Vagina (tissue), 2 donors: ENCODE measurements at places on chromosomes 5 and 9. TPM values are rescaled to one million over a fixed set of nuclear protein-coding genes. Genes with fewer than 3 reads are reported as not detected.

DNA sequence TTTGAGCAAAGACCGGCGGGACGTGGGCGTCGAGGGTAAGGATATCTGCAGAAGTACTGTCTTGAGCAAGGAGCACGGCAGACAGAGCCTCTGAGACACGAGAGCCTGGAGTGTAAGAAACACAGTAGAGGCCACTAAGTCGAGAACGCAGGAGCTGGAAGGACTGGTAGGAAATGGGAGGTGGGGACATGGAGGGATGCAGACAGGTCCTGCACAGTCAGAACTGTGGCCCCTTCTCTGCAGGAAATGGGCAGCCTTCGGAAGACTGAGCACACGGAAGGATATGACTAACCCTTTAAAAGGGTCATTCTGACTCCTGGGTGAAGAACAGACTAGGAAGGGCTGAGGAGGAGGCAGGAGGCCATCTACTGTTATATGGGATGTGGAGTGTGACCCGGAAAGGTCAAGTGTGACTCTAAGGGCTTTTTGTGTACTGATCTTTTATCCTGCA lies 1.4 kb upstream of the CAMSAP1 start:
- DNase-seq: no peak
- H3K27ac ChIP-seq: peak overlapping the region; percentile 65
- H3K36me3 ChIP-seq: peaks cover 22% of the 10 kb centered on the region
- peaks cover 31% of the 10 kb centered on the region for H3K4me1 ChIP-seq

- H3K36me3 ChIP-seq: no peaks in the 10 kb centered on the region
- no peaks in the 10 kb centered on the region for H3K27me3 ChIP-seq
- H3K27ac ChIP-seq: no peak overlapping the region
- H3K4me3 ChIP-seq: no peak overlapping the region
- DNase-seq: no peak
Observed at GRCh38 chr9:26677965-26678706, 214.5 kb downstream of the CAAP1 start.

DNA sequence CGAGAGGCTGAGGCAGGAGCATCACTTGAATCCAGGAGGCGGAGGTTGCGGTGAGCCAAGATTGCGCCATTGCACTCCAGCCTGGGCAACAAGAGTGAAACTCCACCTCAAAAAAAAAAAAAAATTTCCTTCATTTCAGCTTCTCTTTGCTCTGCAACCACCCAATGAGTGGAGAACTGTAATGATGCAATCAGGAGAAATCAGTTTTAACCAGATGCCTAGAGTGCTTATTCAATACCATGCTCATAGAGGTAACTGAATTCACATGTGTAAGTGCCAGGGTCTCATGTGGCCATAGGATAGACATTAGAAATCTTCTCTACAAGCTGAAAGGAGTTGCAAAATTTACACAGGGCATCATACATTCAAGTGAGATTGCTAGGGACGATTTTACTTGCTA lies 70.6 kb downstream of the HMHB1 start:
- H3K36me3 ChIP-seq: no peaks in the 10 kb centered on the region
- no peaks in the 10 kb centered on the region for H3K27me3 ChIP-seq
- no peak overlapping the region for H3K27ac ChIP-seq
- peaks cover 5% of the 10 kb centered on the region for H3K4me1 ChIP-seq

- H3K27me3 ChIP-seq: no peaks in the 10 kb centered on the region
- no peak overlapping the region for H3K27ac ChIP-seq
- no peak for DNase-seq
- no peaks in the 10 kb centered on the region for H3K36me3 ChIP-seq
- no peaks in the 10 kb centered on the region for H3K4me1 ChIP-seq
Observed at GRCh38 chr5:118857700-118858099, 130.6 kb downstream of the DTWD2 start.

GRCh38 chr5:159951834-159952233 lies 35.6 kb downstream of the ADRA1B start:
- no peaks in the 10 kb centered on the region for H3K4me1 ChIP-seq
- H3K27me3 ChIP-seq: no peaks in the 10 kb centered on the region
- H3K27ac ChIP-seq: no peak overlapping the region
- no peak for DNase-seq

DNA sequence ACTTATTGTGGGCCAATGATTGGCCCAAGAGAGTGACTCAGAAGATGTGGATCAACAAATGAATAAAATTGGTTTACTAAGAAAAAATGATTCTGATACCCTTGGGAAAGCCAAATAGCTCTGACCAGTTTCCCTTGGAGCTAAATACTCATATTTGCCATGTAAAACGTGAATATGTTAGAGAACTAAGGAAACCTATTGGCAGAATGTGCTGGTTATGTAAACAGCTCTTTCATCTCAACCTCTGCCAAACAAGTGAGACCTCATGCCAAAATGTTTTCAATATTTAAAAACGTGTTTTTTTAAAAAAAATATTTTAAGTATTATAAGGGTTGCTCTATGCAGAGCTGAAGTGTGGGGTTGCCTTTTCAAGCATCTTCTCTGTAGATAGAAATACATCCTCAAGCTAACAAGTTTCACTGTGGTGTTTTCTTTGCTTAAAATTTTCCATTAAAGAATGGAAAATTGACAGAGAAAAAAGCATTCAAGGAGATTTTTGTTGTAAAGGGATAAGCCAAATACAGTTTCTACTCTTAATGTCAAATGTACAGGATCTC lies 186.9 kb upstream of the TUT7 start:
- H3K4me1 ChIP-seq: no peaks in the 10 kb centered on the region
- no peak overlapping the region for H3K27ac ChIP-seq
- no peak for DNase-seq
- H3K27me3 ChIP-seq: no peaks in the 10 kb centered on the region
- H3K36me3 ChIP-seq: no peaks in the 10 kb centered on the region

GRCh38 chr9:4508907-4509589 lies 18.8 kb downstream of the SLC1A1 start:
- no peaks in the 10 kb centered on the region for H3K36me3 ChIP-seq
- no peak overlapping the region for H3K4me3 ChIP-seq
- no peaks in the 10 kb centered on the region for H3K27me3 ChIP-seq

- no peak for DNase-seq
- H3K27ac ChIP-seq: no peak overlapping the region
- no peak overlapping the region for H3K4me3 ChIP-seq
- H3K27me3 ChIP-seq: no peaks in the 10 kb centered on the region
Observed at GRCh38 chr9:117523531-117524153, 108.8 kb upstream of the ASTN2 start.

GRCh38 chr9:114516913-114517312 lies 11.6 kb upstream of the WHRN start:
- H3K27me3 ChIP-seq: no peaks in the 10 kb centered on the region
- H3K36me3 ChIP-seq: no peaks in the 10 kb centered on the region
- H3K4me3 ChIP-seq: no peak overlapping the region
- no peak for DNase-seq
- H3K4me1 ChIP-seq: no peaks in the 10 kb centered on the region

DNA sequence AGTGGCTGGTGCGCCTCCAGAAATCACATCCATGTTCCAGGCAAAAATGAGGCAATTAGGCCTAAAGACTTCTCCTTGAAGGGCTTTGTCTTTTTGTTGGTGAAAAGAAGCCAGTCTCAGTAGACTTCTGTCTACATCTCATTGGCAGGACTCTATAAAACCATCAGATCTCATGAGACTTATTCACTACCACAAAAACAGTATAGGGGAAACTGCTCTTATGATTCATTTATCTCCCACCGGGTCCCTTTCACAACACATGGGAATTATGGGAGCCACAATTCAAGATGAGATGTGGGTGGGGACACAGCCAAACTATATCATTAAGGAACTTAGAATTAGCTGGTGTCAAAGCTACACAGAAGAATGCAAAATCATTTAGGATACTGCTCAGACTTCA lies 77.7 kb upstream of the SNX2 start:
- no peaks in the 10 kb centered on the region for H3K27me3 ChIP-seq
- no peaks in the 10 kb centered on the region for H3K36me3 ChIP-seq
- no peak overlapping the region for H3K27ac ChIP-seq
- H3K4me3 ChIP-seq: no peak overlapping the region
- no peaks in the 10 kb centered on the region for H3K4me1 ChIP-seq

DNA sequence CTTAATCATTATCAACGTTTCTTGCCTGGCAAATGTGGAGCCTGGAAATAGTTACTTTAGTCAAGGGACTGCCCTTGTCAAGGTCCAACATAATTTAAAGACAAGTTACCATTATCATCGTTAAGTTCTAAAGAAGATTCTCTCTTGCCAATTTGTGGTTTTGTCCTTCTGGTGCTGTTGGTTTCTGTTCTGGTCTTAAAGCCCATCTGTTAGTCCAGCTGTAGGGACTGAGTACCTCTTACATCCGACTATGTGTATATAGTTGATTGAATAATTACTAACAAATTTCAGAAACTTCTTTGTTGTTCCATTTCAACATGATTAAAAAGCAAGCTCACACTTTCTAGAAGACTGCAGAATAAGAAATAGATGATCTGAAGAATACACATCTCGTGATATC lies 1854.9 kb downstream of the MAT2B start:
- H3K36me3 ChIP-seq: no peaks in the 10 kb centered on the region
- no peaks in the 10 kb centered on the region for H3K27me3 ChIP-seq
- no peak for DNase-seq

GRCh38 chr9:77883846-77884771 lies 147.5 kb downstream of the GNAQ start:
- peaks cover 34% of the 10 kb centered on the region for H3K4me1 ChIP-seq
- no peaks in the 10 kb centered on the region for H3K36me3 ChIP-seq
- DNase-seq: no peak
- no peak overlapping the region for H3K27ac ChIP-seq
- no peaks in the 10 kb centered on the region for H3K27me3 ChIP-seq

- DNase-seq: no peak
- no peak overlapping the region for H3K27ac ChIP-seq
- H3K27me3 ChIP-seq: no peaks in the 10 kb centered on the region
Observed at GRCh38 chr5:165349735-165350134, 1844.3 kb downstream of the MAT2B start.

GRCh38 chr5:150599917-150600511 lies 40.4 kb upstream of the SYNPO start:
- no peaks in the 10 kb centered on the region for H3K36me3 ChIP-seq
- DNase-seq: no peak
- H3K27ac ChIP-seq: peak overlapping the region; percentile 6
- H3K4me1 ChIP-seq: peaks cover 29% of the 10 kb centered on the region
- H3K4me3 ChIP-seq: no peak overlapping the region

DNA sequence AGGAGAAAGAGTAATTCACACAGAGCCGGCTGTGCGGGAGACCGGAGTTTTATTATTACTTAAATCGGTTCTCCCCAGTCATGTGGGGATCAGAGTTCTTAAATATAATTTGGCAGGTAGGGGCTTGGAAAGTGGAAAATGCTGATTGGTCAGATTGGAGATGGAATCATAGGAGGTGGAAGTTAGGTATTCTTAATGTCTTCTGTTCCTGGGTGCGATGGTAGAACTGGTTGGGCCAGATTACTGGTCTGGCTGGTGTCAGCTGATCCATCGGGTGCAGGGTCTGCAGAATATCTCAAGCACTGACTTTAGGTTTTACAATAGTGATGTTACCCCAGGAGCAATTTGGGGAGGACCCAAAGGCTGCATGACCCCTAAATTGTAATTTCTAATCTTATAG lies 4.6 kb upstream of the CERCAM start:
- no peaks in the 10 kb centered on the region for H3K36me3 ChIP-seq
- peaks cover 16% of the 10 kb centered on the region for H3K4me1 ChIP-seq

DNA sequence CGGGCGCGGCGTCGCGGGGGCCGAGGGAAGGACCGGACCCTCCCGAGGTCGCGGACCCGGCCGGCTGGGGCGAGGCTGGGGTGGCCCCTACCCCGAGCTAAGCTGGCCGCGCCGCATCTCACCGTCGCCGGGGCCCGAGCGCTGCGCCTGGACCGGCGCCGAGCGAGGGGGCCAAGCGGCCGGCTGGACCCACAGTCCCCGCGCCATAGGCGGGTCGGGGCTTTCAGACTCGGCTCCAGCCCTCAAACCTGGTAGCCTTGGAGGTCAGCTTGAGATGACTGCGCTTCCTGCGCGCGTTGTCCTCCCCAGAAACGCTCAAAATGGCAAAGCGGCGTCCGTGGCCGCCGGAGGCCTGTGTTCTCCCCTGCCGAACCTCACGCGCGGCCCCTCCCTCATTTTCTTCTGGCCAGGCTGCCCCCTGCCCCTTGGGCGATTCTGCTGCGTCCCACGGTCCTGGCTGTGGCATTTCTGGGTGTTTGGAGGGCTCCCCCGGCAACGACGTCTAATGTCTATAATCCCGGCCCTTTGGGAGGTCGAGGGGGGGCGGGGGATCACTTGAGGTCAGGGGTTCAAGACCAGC lies 8.7 kb upstream of the GRIN1 start:
- H3K27me3 ChIP-seq: no peaks in the 10 kb centered on the region
- peak overlapping the region; percentile 61 for H3K4me3 ChIP-seq
- peak overlapping the region; percentile 36 for H3K27ac ChIP-seq
- no peak for DNase-seq
- peaks cover 25% of the 10 kb centered on the region for H3K4me1 ChIP-seq

DNA sequence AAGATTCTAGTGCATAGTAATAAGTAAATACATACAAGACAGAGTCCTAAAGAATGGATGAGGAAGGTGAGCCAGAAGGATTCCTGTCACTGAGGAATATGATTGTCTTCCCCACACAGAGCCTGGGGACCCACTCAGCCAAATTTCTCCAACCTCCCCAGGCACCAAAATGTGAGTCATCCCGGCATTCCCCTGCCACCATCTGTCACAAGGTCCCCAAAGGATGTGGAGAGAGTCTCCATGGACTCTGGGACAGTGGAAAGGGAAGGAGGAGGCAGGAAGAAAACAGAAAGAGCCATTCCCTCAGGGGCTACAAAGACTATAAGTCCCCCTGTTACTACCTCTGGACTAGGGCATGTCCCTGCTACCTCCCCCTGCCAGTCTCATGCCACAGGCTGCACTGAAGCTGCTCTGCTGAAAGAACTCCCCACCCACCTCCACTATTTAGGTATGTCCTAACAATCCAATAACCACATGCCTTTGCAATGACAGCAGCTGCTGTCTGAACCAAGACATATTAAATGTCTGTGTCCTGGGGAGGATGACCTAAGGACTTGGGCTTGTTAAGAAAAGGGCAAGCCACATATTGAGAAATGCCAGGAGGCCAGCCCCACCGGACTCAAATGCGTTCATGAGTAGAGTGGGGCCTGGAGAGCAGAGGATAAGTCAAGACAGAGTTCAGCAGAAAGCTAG lies 10.7 kb upstream of the OR5C1 start:
- H3K36me3 ChIP-seq: no peaks in the 10 kb centered on the region
- H3K27me3 ChIP-seq: no peaks in the 10 kb centered on the region
- no peak overlapping the region for H3K27ac ChIP-seq
- H3K4me1 ChIP-seq: no peaks in the 10 kb centered on the region

The SLC6A3 gene
- 0.49 TPM for total RNA-seq

The TERT gene
- not detected for total RNA-seq

The NUTM2F gene
- not detected for total RNA-seq

The OR1L8 gene
- total RNA-seq: 0.74 TPM

The FBN2 gene
- total RNA-seq: 0.49 TPM

The GHR gene
- total RNA-seq: 16.7 TPM

The ROPN1L gene
- total RNA-seq: 4.2 TPM

The FOXI1 gene
- not detected for total RNA-seq

The WWC1 gene
- total RNA-seq: 18.7 TPM

The LECT2 gene
- total RNA-seq: not detected

The SET gene
- 137 TPM for total RNA-seq

The KIF2A gene
- 30.2 TPM for total RNA-seq
